GDM1 (cell line): ENCODE measurements at places on chromosomes 5 and 9.
A peak's percentile ranks its signal among the peaks of the same experiment; 100 is the strongest.

DNA sequence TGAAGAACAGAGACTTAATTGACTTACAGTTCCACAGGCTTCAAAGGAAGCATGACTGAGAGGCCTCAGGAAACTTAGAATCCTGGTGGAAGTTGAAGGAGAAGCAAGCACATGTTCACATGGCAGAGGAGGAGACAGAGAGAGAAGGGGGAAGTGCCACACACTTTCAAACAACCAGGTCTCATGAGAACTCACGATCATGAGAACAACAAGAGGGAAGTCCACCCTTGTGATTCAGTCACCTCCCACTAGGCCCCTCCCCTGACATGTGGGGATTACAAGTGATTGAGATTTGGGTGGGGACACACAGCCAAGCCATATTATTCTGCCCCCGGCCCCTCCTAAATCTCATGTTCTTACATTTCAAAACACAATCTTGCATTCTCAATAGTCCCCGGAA, 19.5 kb downstream of the NR3C1 start:
- no peak for DNase-seq

- peak; percentile 36 for DNase-seq
Observed at GRCh38 chr5:5492087-5492933, 69.8 kb downstream of the ICE1 start.

DNA sequence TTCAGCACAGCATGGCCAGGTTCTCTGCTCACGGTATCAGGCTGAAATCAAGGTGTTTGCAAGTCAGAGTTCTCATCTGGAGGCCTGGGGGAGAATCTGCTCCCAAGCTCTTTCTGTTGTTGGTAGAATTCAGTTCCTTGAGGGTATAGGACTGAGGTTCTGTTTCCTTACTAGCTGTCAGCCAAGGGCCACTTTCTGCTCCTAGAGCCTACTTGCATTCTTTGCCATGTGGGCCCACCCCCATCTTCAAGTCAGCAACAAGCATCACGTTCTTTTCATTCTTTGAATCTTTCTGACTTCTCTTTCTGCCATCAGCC, 7.4 kb upstream of the CDC42SE2 start:
- no peak for DNase-seq

- no peak for DNase-seq
Observed at GRCh38 chr9:91145496-91145895, 216.2 kb downstream of the AUH start.
